ENCODE measurements at places on chromosomes 2 and 18.

DNA sequence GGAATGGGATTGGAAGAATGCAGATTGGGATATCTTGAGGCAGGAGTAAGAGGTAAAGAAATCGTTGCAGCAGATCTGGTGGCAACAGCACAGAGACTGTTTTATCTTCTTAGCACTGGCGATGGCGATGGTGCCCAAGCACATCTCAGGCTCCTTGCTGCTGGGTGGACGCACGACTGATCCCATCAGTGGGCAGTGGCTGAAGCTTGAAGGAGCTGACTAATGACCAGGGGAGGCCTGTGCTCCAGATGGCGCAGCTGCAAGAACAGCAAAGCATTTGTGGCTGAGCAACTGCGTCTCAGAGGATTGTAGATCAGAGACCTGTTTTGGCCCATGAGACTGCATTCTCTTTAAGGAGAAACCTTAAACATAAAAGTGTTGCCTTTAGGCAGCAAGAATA lies 54.6 kb downstream of the GALR1 start:
- DNase-seq, result no peak

GRCh38 chr2:48829036-48829435 lies 73.5 kb upstream of the LHCGR start:
- no peak for DNase-seq

GRCh38 chr2:169363560-169364150 lies 1.3 kb upstream of the LRP2 start:
- no peak for DNase-seq

- peak; percentile 28 for DNase-seq
Measured at GRCh38 chr2:181456660-181457120, 496 bp upstream of the ITGA4 start.

GRCh38 chr2:38600921-38601455 lies 1.7 kb downstream of the HNRNPLL start:
- DNase-seq, result no peak

DNA sequence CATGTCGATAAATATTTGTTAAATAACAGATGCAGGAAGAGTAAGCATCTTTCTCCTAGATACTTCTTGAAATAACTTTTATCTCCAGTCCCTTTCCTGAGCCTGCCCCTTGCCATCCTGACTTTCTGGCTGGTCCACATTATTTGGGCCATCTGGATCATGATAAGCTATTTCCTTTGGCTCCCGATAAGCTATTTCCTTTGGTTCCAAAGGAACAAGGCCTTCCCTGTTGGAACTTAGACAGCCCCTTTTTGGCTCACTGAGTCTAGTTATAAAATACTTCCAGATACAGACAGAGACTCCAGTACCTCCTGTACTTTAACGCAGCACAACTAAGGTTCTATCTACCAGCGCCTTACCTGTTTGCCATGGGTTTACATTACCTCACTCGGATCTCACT lies 205.3 kb upstream of the CCDC150 start:
- no peak for DNase-seq

- DNase-seq, result no peak
Measured at GRCh38 chr2:46116150-46116549, 181.1 kb upstream of the EPAS1 start.

GRCh38 chr2:45459860-45460259 lies 151.2 kb downstream of the SRBD1 start:
- DNase-seq, result no peak

DNA sequence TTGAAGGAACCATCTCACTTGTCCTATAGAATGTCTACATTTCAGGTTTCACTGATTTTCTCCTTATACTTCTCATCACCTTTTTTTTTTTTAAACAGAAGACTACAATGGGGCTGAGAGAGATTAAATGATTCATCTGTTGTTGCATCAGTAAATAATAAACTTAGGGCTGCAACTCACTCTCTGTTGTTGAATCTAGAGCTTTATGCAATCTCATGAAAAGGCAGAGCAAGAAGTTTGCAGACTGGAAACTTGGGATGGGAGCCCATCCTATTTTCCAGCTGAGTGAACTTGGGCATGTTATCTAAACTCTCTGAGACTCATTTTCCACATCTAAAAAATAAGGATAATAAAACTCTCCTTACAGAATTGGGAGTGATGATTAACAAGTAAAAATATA lies 58.4 kb downstream of the PDE1A start:
- DNase-seq, result no peak

DNA sequence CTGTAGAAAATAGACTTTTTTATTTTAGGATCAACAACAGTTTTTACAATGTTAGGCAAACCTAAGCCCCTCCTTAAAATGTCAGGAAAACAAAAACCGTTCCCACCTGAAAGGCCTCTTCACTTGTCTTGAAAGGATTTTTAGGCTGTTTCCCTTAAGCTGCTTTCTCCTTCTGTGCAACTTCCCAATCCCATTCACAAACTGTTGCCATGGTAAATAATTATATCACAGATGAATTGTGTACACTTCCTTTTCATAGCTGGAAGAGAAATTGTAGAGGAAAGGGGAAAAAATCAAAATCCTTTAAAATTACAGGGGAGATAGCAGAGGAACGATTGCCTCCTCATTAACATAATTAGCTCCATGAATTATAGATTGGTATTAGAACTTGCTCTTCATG lies 1488.0 kb upstream of the CELF4 start:
- no peak for DNase-seq

DNA sequence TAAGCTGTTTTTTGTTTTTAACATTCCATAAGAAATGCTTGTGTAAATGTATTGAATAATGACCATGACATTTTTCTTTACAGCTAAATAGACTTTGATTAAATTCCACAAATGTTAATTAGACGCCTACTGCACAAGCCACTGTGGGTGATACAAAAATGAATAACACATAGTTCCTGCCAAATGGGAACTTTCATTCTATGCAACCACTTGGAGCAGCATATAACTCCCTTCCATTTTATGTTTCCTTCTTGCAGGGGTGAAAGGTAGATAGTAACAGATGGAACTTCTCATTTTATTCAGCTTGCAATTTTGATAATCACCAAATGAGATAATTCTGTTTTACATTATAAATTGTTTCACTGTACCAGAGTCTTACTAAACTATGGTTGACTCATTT lies 70.0 kb upstream of the THUMPD2 start:
- DNase-seq, result no peak

- DNase-seq, result no peak
Measured at GRCh38 chr18:36130039-36130831, 536 bp downstream of the ELP2 start.
